ENCODE measurements at places on chromosomes 16 and 17. TPM values are rescaled to one million over a fixed set of nuclear protein-coding genes. Genes with fewer than 3 reads are reported as not detected.

GRCh38 chr16:27985981-27986380 lies 77.5 kb downstream of the GSG1L start:
- no peak for DNase-seq

- no peak for DNase-seq
Measured at GRCh38 chr17:78269955-78270381, 38.5 kb downstream of the TMEM235 start.

- DNase-seq: no peak
Measured at GRCh38 chr17:15406081-15406480, 61.3 kb downstream of the CDRT4 start.

DNA sequence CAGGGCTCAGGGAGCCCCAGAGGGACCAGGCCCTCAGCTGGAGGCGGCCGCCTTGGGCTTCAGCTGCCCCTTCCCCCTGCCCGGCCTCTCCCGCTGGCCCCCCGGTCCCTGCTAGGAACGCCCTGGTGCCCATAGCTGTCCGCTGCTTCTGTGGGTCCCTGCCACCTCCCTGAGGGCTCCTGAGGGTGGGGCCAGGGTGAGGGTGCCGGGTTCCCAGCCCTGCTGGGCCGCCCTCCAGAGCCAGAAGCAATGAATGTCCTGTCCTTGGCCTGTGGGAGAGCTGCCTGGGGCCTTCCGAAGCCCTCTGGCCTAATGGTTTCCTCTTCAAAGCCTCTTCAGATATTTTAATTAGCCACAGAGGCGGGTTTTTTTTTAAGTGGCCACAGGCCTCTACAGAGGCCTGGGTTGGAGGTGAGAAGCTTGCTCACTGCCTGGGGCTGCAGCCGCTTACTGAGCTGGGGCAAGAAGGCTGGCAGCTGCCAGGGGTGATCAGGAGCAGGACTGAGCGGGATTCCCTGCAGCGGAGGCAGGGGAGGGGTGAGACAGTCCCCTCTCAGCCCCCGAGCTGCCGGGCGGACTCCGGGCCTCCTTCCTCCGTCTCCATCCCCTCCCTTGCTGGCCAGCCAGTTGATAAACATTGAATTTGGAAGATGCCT lies 9.9 kb downstream of the CENPX start:
- no peak for DNase-seq

DNA sequence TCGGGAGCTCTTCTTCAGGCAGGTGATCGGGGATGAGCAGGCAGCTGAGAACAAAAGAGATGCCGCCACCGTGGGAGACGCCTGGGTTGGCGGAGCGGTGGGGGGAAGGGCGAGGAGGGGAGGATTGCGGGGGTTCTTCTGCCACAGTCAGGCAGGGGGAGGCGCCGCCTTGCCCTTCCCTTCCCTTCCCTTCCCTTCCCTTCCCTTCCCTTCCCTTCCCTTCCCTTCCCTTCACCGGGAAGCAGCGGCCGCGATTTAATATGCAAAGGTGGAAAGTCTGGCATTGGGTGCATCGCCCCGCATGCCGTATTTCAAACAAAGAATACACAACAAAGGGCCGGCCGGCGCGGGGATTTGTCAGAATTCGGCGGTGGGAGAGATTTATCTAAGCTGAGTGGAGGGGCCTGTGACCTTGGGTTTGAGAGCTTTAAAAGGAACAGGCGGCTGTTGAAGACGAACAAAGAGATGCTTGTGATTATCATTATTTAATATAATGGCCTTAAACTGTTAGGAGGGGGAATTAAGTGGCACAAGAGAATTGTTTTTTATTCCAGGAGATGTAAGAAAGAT lies 262.3 kb upstream of the TNRC6C start:
- no peak for DNase-seq

DNA sequence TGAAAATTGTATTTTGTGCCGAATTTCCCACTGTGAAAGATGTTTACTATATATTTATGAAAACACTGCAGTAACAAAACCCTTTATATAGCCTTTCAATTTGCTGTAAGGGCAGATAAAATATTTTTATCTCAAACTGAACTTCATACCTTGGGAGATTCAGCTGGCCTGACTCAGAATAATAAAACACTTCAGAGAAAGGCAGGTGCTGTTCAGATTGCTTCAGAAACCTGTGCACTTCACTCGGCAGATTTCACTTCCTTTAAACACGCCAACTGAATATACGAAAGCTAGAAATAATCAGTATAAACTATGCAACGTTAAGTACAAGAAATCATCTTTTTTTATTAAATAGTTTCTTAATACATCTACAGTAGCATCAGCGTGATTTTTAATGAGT lies 839.1 kb upstream of the RBFOX1 start:
- no peak for DNase-seq

Gene GLIS2
- polyA plus RNA-seq: 36.8 TPM

Gene ZG16
- polyA plus RNA-seq: not detected

Gene HS3ST2
- 0.06 TPM for polyA plus RNA-seq
